Aorta (tissue), 5 donors: ENCODE measurements at places on chromosomes 1 and 21. TPM values are rescaled to one million over a fixed set of nuclear protein-coding genes. Genes with fewer than 3 reads are reported as not detected.
A peak's percentile ranks its signal among the peaks of the same experiment; 100 is the strongest.

DNA sequence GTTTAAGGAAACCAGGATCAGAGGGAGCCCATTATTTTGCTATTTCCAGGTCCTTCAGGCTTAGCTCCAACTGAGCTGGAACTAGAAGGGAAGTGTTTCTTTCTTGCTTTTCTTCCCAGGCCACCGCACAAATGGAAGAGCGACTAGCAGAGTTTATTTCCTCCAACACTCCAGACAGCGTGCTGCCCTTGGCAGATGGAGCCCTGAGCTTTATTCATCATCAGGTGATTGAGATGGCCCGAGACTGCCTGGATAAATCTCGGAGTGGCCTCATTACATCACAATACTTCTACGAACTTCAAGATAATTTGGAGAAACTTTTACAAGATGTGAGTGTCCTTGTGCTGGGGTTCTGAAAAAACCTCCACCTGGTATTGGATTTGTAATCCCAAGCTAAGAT, 121.8 kb downstream of the PIK3R3 start:
- no peak overlapping the region for H3K4me3 ChIP-seq
- H3K27ac ChIP-seq, result no peak overlapping the region

- no peaks in the 10 kb centered on the region for H3K27me3 ChIP-seq
- H3K36me3 ChIP-seq, result no peaks in the 10 kb centered on the region
- H3K27ac ChIP-seq, result no peak overlapping the region
- H3K4me3 ChIP-seq, result no peak overlapping the region
Observed at GRCh38 chr1:58779801-58780382, 4.0 kb downstream of the JUN start.

DNA sequence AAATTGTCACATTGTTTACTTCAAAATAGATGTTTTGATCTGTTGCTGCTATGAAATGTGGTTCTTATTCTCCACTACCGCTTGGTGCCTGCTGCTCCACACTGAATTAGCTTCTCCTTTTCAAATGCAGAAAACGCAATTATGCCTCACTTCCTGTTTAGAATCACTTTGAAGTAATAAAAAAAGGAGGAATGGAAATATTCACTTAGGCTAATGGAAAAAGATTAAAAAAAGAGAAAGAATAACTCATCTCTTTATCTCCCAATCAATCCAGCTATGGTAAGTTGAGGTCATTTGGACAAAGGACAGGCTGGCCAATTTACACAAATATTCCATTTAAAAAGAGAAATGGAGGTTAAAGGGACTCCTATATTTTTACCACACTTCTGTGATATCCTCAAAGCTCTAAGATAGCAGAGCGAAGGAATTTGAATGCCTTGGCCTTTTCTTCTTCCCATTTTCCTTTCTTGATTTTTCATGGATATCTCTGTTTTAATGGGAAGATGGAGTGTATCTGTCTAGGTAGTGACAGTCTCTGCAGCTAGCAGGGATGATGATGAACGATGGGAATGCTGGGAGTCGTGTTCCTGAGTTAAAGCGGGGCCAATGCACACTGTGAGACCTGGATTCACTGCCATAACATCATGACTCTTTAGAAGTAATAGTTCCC, 35.7 kb downstream of the RGS5 start:
- H3K27me3 ChIP-seq, result no peaks in the 10 kb centered on the region
- peaks cover 12% of the 10 kb centered on the region for H3K4me1 ChIP-seq
- peak overlapping the region; percentile 74 for H3K27ac ChIP-seq

GRCh38 chr1:173995475-173995874, 26.7 kb downstream of the RC3H1 start:
- H3K4me1 ChIP-seq, result no peaks in the 10 kb centered on the region
- H3K27ac ChIP-seq, result no peak overlapping the region
- no peaks in the 10 kb centered on the region for H3K36me3 ChIP-seq
- no peak for DNase-seq

DNA sequence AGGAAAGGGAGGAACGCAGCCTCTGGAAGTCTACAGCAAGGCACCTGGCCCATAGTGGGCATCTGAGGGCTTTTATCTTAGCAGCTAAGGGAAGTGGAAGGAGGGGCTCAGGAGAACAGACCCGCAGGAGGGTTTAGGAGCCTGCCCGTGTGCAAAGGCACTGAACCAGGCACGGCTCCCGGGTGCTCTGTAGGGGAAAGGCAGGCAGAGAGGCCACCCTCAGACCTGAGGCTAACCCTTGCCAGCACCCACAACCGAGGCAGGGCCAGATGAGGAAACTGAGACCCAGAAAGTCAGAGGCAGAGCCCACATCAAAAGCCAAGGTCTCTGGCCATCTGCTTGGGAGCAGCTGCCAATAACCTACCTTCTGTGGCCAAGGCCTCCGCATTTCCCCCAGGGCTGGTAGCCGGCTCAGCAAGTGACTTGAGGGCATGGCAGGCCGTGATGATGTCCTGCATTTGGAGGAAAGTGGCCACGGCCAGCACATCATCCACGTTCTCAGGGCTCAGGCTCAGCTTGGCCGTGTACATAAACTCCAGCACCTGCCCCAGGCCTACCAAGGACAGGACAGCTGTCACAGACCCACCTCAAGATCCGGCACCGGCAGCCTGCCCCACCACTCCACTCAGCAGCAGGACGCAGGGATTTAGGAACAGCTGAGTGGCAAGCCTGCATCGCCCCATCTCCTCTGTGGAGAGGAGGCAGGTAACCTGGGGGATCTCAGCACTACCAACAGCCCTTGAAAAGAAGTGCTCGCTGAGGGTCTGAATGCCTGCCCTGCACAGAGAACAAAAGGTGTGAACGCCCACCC, 29.1 kb downstream of the ZBTB17 start:
- no peak overlapping the region for H3K27ac ChIP-seq
- H3K4me3 ChIP-seq, result no peak overlapping the region
- H3K27me3 ChIP-seq, result no peaks in the 10 kb centered on the region
- peak; percentile 41 for DNase-seq

GRCh38 chr1:6864166-6864565, 78.9 kb downstream of the CAMTA1 start:
- no peak for DNase-seq
- no peaks in the 10 kb centered on the region for H3K27me3 ChIP-seq
- H3K36me3 ChIP-seq, result no peaks in the 10 kb centered on the region
- H3K4me1 ChIP-seq, result peaks cover 9% of the 10 kb centered on the region
- H3K4me3 ChIP-seq, result no peak overlapping the region

DNA sequence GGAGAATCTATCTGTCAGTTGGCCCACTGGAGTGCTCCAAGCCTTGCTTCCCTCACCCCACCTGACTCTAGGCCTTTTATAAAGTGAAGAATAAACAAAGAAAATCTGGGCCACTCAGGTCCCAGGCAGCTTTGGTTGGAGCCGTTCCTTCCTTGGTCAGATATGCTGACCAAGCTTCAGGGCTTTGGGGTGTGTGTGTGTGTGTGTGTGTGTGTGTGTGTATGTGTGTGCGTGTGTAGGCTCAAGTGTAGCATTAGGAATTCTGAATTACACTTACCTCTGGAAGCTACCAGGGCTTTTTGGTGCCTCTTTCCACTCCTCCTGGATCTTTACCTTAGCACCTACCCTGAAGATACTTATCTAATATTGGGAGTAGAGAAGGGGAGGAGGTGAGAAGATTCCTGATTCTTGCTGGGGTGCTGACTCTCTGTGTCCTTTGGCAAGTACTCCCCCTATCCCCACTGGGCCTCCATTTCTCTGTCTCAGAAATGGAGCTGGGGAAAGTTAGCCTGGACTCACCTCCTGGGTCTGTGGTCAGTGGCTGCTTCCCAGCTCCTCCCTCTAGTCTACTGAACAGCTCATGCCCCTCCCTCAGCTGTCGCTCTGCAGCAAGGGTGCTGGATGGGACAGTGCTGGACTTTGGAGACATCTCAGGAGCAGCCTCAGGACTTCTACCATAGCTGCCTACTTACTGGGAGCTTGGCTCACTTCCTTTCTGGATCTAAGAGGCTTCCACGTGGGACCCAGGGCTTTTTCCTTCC, 10.8 kb downstream of the FOXD2 start:
- no peak overlapping the region for H3K4me3 ChIP-seq
- DNase-seq, result peak; percentile 34
- H3K4me1 ChIP-seq, result no peaks in the 10 kb centered on the region
- no peaks in the 10 kb centered on the region for H3K27me3 ChIP-seq
- no peak overlapping the region for H3K27ac ChIP-seq

GRCh38 chr1:221045842-221046831, 166.9 kb downstream of the HLX start:
- H3K27me3 ChIP-seq, result no peaks in the 10 kb centered on the region
- H3K4me1 ChIP-seq, result no peaks in the 10 kb centered on the region
- H3K4me3 ChIP-seq, result no peak overlapping the region
- no peak for DNase-seq
- H3K27ac ChIP-seq, result no peak overlapping the region

DNA sequence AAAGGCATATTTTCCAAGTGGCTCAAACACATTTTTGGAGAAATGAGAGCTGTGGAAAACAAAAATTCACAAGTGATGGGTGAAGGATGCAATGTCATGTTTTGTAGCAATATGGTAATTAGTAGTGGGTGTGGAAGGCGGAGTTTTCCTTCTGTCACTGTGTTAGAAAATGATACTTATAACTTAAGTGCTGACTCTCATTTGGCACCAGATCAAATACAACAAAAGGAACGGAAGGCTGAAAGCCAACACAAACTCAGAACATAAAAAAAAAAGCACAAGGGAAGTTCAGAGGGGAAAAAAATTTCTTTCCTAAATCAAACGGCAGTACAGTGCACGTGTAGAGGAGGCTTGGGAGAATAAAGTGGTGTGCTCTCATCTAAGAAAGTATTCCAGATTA, at the start of gene TNFSF18:
TNFSF18 (minus strand) TSS at position 77 of the 400 bp plus-strand sequence; CDS start at position 32, 45 bp downstream.
- no peaks in the 10 kb centered on the region for H3K36me3 ChIP-seq
- H3K4me1 ChIP-seq, result no peaks in the 10 kb centered on the region
- no peak within 1 kb of the TSS for H3K4me3 ChIP-seq
- no peaks in the 10 kb centered on the region for H3K27me3 ChIP-seq
- no peak for DNase-seq
- H3K27ac ChIP-seq, result no peak within 1 kb of the TSS

DNA sequence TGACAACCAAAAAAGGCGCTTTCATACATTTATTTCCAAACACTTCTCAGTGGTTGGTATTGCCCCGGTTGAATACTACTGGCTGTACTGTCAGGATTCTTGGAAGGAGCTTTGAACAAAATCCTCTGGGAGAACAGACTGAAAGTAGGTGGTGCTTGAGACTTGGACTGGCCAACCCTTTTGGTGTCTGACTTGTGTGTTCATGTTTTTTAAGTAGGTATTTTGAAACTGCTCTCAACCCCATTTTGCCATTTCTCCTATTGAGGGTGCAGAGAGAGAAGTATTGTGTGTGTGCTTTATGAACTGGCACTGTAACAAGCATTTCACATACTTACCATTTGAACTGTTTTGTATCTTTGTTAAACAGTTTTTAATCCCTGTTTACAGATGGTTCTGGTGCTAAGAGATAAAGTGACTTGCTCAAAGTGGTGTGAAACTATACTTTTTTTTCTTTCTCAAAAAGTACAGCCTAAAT, 21.2 kb downstream of the ARID1A start:
- no peaks in the 10 kb centered on the region for H3K27me3 ChIP-seq
- peaks cover 24% of the 10 kb centered on the region for H3K4me1 ChIP-seq
- no peak for DNase-seq
- no peak overlapping the region for H3K4me3 ChIP-seq

- H3K27ac ChIP-seq, result no peak overlapping the region
- H3K4me1 ChIP-seq, result no peaks in the 10 kb centered on the region
- DNase-seq, result no peak
- H3K4me3 ChIP-seq, result no peak overlapping the region
- no peaks in the 10 kb centered on the region for H3K36me3 ChIP-seq
- H3K27me3 ChIP-seq, result no peaks in the 10 kb centered on the region
Observed at GRCh38 chr1:68448365-68448764, 1.4 kb downstream of the RPE65 start.

- H3K4me1 ChIP-seq, result no peaks in the 10 kb centered on the region
- H3K4me3 ChIP-seq, result no peak overlapping the region
- H3K27ac ChIP-seq, result no peak overlapping the region
- DNase-seq, result no peak
- H3K36me3 ChIP-seq, result no peaks in the 10 kb centered on the region
Observed at GRCh38 chr1:55239548-55239947, 24.4 kb upstream of the USP24 start.

DNA sequence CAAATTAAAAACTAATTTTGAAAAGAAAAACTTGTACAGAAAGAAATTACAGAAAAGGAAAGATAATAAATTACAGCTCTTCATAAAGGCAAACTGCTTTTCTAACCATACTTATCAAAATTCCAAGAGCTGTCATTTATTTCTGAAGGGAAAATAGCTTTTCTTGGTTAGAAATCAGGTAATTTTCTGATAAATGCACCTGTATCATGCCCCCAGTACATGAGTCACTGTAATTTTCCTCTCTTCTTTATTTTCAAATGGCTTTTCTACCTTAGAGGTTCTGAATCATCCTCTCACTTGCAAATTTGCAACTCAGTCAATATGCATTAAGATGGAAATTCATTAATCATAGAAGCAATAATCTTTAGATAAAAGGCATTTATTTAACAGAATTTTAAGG, 100.1 kb downstream of the SLC35F3 start:
- no peaks in the 10 kb centered on the region for H3K27me3 ChIP-seq
- H3K27ac ChIP-seq, result no peak overlapping the region
- H3K4me3 ChIP-seq, result no peak overlapping the region
- no peak for DNase-seq

- no peak within 1 kb of the TSS for H3K27ac ChIP-seq
- H3K36me3 ChIP-seq, result no peaks in the 10 kb centered on the region
- DNase-seq, result no peak
- H3K4me3 ChIP-seq, result no peak within 1 kb of the TSS
Observed at GRCh38 chr1:158398818-158399514, at the start of gene OR10T2. Gene OR10T2 (minus strand): TSS chr1:158399466. CDS start chr1:158399466, 0 bp downstream.

TEKT2 gene
- total RNA-seq, result not detected

C1QB gene
- total RNA-seq, result 225 TPM

FAM151A gene
- total RNA-seq, result not detected

HOOK1 gene
- total RNA-seq, result 1.4 TPM

POU3F1 gene
- 0.21 TPM for total RNA-seq

GPR25 gene
- total RNA-seq, result not detected

ZNF593OS gene
- not detected for total RNA-seq

MATN1 gene
- 0.42 TPM for total RNA-seq

EPHA8 gene
- not detected for total RNA-seq

SEC22B gene
- total RNA-seq, result 39.7 TPM

CNR2 gene
- total RNA-seq, result 0.06 TPM

SLC44A3 gene
- total RNA-seq, result 7.2 TPM

RWDD3 gene
- total RNA-seq, result 18.3 TPM

DMRTB1 gene
- not detected for total RNA-seq
